Activated naive CD4-positive, alpha-beta T cell (primary cell): ENCODE measurements at places on chromosomes 16 and 17.

DNA sequence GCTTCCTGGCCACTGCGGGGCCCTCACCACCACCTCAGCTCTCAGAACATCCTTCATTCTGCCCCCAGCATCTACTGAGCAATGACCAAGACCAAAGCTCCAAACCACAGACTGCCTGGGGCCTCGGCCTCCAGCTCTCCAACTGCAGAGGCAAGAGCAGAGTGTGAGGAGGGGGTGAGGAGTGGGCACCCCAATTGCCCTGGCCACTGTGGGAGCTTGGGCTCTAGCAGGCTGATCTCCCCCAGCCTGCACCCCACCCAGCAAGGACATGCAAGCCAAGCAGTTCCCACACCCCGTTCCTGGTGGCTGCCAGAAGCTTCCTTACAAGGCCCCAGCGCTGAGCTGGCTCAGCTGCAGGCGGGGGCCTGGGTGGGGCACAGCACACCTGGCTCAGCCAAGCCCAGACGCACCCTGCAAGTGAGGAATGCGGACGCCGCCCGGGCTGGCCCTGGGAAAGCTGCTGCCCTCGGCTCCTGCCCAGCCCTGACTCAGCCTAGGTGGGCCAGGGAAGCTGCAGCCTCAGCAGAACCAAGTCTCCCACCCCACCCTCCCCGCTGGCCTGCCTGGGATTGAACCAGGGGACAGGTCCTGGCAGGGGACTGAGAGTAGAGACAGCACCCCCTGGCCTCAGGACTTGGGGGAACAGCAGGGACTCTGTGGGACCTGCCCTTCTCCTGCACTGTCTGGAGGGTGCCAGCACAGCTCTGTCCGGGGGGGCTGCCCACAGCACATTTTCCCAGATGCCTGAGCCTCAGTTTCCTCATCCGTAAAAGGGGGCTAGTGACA, 29.7 kb upstream of the KRT17 start:
- DNase-seq: no peak

GRCh38 chr17:8966926-8967325, 1.4 kb upstream of the PIK3R5 start:
- no peak for DNase-seq

DNA sequence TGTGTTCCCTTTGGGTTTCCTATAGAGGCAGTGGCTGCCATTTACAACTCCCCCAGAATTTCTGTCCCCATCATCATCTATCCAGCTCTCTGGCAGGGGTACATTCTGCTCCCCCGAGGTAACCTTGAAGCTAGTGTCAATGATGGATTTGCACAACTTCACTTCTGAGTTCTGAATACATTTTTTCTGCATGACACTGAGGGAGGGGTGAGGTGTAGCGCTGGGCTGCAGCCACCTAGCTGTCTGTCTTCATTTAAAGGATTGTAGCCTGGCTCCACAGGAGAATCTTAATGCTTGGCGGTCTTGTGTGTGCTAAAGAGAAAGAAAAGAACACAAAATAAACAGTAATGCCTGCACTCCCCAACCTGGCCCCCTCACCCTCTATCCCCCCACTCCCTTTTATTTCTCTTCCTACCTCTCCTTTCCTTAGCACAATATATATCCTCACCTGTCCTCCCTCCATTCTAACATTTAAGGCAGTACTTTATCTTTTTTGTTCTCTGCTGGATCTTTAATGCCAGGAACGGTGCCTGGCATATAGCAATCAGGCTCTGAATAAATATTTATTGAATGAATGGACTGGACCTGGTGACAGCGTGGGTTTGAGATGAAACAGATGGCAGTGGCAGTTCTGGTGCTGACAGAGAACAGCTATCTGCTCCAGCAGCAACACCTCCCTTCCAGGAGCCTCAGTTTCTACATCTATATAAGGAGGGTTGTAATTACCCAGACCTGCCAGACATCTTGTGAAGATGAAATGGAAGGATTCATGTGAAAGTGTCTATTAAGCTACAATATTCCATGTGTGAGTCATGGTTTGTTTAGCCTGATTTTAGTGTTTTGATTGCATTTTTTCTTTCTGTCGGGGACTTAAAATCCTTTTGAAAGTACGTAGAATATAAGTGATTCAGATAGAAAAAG, 163.5 kb upstream of the CDH11 start:
- DNase-seq: no peak

DNA sequence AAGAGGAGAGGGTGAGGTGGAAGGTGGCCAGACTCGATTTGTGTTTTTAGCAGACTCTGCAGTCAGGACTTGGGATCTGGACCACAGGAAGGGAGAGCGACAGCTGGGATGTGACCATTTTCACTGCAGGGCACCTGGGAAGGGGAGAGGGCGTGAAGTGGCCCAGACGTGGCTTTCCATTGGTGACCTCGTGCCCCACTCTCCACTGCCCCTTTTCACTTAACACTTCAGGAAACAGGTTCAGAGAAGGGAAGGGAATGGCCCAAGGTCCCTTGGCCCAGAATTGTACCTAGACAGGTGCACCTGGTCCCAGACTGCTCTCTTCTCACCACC, 22.9 kb upstream of the MPRIP start:
- DNase-seq: no peak

- DNase-seq: no peak
These were observed 31.4 kb upstream of the MED9 start for GRCh38 chr17:17445296-17445924.

- DNase-seq: no peak
These were observed 17.9 kb downstream of the ARL2BP start for GRCh38 chr16:57262841-57263540.

GRCh38 chr17:1223662-1224061, 43.9 kb upstream of the ABR start:
- no peak for DNase-seq

DNA sequence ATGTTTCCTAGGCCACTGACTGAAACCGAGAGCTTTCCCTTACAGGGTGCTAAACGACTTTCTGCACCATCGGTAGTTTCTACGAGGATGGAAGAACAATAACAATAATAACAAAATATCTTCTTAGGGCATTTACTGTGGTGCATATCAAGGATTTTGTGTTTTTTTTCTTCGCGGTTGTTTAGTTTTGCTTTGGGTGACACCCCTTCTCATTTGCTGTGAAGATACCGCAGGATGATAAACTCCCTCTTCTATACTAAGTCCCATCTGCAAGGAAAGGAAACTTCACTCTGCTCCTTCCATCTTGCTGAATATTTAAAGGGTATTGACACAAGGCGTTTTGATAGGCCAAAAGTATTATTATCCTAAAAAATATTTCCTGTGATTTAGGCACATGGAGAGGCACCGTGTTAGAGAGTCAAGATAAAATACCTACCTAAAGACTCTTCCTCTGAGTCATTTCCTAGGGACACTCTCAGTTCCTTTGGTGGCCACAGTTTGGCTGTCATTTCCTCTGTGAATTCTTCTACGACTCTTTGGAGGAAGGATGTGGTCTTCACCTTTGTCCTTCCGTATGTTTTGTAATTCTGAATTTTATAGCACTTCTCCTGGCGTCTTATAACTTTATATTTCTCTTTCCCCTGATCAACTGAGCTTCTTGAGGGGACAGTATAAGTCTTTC, 318.8 kb downstream of the CDH13 start:
- DNase-seq: no peak

DNA sequence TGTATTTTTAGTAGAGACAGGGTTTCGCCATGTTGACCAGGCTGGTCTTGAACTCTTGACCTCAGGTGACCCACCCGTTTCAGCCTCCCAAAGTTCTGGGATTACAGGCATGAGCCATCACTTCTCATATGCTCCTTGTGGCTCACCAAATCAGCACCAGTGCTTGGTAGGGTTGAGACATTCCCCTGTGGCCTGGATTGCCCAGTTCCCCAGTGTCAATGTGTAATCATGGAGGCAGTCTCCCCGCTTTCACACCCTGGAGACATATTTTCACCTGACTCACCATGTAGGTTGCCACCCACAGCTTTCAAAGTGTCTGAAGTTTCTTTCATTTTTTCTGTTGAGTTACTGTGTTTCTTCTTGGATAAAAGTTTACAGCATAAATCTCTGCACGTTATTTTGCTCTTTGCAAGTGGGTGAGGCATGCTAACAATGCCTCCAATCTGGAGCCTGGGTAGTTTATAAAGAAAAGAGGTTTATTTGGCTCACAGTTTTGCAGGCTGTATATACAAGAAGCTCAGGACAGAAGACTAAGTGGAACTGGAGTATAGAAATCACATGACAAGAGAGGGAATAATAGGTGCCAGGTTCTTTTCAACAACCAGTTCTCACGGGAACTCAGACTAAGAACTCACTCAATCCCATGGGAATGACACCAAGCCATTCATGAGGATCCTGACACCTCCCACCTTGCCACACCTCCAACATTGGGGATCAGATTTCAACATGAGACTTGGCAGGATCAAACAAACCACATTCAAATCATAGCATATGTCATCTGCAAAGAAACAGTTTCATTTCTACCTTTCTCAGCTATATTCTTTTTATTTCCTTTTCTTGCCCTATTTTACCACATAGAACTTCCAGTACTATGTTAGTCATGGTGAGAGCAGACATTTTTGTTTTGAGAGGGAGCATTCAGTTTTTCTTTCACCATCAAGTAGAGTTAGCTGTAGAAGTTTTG, 113.2 kb downstream of the PHKB start:
- DNase-seq: no peak

DNA sequence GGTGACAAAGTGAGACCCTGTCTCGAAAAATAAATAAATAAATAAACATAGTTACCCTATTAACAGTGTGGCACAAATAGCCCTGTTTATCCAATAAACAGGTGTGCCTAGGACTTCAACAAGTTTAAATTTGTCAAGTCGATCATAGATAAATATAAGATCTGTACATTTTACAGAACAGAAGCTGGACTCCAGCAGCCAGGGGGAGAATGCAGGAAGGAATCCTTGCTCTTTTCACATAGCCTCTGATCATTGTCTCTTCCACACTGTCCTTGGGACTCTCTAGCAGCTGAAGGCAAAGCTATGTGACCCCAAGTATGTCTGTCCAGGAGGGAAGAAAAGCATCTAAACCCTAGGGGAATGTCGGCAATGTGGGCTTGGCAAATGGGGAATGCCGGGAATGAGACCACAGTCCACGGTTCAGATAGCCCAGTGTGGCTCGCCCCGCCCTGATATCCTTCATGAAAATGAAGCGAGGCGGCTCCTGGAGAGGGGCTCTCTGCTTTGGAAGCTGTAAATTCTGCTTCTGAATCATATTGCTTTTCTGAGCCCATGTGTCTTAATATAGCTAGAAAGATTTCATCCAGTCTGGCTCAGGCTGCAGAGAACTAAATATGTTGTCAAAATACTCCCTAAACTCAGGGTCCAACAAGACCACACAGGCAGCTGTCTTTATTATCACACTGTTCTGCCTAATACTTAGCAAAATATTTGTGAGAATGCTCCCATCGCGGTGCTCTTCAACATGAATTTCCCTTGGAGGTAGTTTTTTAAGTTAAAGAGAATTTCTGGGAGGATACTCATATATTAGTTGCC, 24.9 kb upstream of the GRB2 start:
- DNase-seq: no peak

DNA sequence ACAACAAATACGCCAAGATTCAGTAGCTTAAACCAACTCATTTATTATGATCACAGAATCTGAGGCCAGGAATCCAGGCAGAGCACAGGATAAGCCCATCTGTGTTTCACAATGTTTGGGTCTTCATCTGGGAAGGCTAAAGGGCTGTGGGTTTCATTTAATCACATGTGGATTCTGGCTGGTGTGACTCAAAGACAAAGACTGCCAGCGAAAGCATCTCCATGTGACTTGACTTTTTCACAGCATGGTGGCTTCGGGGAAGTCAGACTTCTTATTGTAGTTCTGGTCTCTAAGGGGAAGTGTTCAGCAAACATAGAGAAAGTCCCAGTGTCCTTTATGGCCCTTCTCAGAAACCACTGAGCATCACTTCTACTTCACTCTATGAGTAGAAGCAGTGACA, 1014.4 kb upstream of the GOT2 start:
- DNase-seq: no peak

DNA sequence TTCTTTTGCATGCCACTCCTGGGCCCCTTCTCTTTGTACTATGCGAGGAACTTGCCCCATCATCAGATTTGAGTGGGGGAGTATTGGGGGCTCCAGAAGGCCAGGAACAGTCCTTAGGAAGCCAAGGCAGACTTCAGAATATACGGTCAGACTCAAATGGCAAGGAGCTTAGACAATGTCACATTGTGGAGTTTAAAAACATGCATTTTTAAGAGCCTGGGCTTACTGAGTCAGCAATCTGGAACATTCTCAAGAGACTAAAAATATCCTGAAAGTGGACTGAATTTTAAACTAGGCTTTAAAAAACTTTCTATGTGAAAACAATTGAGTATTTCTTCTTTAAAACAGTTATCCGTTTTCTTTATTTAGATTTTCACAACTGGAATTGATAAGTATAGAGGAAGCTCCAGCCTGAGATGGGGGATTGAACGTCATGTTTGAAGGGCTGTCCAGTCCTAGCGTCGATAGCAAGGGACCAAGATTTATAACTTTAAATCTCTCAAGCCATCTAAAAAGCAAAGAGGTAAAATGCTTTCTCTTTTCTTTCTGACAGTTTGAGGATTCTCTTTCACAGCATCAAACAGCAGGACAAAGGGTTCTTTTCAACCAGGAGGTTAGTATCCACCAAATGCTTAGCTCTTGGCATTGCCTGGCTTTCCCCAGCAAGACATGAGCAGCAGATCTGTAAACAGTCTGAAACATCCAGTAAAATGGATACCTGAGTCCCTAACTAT, 45.8 kb upstream of the CDRT4 start:
- no peak for DNase-seq

DNA sequence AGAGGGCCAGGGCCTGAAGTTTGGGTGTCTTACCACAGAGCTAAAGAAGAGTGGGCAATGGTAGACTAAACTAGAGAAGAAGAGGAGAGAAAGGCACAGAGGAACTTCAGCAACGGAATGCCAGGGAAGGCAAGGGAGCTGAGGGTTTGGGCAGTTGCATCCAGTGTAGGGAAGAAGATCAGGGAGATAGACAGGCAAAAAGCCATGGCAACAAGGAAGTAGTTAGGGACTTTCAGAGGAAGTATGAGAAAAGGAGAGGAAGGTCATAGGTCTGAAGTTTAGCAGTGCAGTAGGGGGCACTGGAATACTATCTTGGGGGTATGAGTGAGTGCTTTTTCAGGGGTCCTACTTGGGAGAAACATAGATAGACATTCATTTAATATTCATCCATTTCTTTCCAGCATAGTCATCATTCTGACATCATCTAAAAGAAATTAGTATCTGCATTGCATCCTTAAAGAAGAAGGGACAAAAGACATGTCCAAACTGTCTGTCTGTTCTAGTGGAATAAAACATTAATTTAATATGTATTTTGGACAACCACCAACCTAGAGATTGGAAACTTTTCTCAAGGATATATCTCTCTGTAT, 2.2 kb upstream of the NF1 start:
- no peak for DNase-seq
